Stimulated activated CD4-positive, alpha-beta T cell treated with anti-CD3 and anti-CD28 coated beads, TNF-alpha, amount 100 ng/mL, for 1 hour (primary cell): ENCODE measurements at places on chromosomes 5 and 9.
A peak's percentile ranks its signal among the peaks of the same experiment; 100 is the strongest.

DNA sequence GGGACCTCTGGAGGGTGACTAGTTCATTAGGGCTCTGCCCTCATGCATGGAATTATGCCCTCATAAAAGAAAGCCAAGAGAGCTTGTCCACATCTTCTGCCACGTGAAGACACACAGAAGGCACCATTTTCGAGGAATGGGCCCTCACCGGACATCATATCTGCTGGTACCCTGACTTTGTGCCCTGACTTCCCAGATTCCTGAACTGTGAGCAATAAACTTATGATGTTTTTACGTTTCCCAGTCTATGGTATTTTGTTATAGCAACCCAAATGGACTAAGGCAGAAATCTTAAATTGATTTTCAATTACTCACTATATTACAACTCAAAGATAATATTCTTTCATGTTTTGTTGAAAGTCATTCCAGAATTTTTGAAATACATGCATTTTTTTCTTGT is 163.8 kb upstream of the PAPPA start:
- no peak for DNase-seq

DNA sequence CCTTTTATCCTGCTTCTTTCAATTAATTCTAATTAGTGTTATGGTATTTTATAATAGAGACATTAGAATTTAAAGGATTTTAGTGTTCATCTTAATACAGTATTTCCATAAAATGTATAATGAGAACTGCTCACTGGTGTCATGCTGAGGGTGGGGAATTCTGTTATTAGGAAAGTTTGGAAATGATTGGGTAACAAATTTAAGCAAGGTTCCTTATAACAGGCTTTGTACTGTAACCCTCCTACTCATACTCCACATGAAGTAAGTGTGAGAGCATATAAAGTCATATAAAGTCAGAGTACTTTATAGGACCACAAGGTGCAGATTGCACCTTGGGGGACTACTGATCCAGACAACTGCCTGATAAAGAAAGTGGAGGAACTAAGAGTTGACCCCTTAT is 42.2 kb downstream of the SV2C start:
- DNase-seq = no peak

DNA sequence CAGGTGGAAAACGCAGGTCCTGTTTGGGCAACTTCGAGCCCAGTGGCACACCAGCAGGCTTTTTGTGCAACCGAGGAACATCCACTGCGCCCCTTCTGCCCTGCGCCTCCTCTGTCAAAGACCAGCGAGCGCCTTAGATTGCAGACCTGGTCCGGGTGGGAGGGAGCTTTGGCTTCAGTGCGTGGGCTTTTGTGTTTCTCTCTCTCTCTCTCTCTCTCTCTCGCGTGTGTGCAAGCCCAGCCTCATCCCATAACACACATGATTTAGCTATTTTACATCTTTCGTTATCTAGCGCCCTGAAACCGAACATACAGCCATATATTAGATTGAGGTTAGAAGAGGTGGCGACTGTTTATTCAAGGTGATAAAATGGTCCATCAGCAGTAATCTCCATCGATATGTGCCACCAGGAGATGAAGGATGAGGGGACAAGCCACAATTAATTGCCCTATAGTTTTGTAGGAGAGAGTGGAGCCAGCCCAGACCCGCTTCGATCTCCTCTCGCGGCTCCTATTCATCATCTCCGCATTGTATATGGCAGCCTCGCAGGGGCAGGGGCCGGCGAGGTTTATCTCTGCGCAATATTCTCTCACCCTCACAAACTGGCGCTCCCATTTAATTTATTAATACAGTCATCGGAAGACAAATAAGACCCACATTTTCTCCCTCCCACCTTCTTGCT is 5.3 kb downstream of the PRDM6 start:
- DNase-seq = no peak

DNA sequence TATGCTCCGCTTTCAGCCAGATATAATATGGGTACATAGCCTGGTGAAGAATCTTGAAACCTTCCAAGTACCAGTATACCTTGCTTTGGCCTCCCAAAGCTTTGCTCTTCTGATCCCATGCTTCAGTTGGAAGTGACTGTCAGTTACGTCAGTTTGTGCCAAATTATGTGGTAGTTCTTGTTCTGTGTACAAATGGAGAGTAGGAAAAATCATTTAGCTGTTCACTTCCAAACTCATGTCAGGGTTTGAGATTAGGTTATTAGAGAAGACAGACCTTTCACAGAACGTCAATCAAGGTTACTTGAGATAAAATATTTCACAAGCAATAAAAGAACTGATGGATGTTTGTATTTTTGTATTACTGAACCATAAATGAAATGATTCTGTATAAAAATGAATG is 117.2 kb downstream of the NDUFS4 start:
- no peak for DNase-seq

DNA sequence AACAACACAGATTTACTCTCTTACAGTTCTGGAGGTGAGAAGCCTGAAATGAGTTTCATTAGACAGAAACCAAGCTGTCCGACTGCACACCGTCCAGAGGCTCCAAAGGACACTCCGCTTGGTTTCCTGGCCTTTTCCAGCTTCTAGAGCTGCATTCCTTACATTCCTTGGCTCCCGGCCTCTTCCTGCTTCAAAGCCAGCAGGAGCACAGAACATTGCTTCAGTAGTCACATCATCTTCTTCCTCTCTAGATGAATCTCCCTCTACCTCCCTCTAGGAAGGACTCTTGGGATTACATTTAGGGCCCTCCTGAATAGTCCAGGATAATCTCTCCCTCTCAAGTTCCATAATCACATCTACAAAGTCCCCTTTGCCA is 213.3 kb downstream of the CDK5RAP2 start:
- DNase-seq = no peak

GRCh38 chr5:136199408-136199807 is 6.4 kb upstream of the SMIM32 start:
- no peak for DNase-seq

- no peak for DNase-seq
Observed at GRCh38 chr9:13002740-13003139, 227.9 kb downstream of the LURAP1L start.

- DNase-seq = no peak
Observed at GRCh38 chr5:109053995-109054417, 306.3 kb downstream of the FER start.

GRCh38 chr5:165086465-165086864 is 1581.0 kb downstream of the MAT2B start:
- no peak for DNase-seq

GRCh38 chr9:6428940-6429889 is 16.2 kb downstream of the UHRF2 start:
- no peak for DNase-seq

GRCh38 chr5:112125903-112126302 is 293.2 kb downstream of the EPB41L4A start:
- no peak for DNase-seq

DNA sequence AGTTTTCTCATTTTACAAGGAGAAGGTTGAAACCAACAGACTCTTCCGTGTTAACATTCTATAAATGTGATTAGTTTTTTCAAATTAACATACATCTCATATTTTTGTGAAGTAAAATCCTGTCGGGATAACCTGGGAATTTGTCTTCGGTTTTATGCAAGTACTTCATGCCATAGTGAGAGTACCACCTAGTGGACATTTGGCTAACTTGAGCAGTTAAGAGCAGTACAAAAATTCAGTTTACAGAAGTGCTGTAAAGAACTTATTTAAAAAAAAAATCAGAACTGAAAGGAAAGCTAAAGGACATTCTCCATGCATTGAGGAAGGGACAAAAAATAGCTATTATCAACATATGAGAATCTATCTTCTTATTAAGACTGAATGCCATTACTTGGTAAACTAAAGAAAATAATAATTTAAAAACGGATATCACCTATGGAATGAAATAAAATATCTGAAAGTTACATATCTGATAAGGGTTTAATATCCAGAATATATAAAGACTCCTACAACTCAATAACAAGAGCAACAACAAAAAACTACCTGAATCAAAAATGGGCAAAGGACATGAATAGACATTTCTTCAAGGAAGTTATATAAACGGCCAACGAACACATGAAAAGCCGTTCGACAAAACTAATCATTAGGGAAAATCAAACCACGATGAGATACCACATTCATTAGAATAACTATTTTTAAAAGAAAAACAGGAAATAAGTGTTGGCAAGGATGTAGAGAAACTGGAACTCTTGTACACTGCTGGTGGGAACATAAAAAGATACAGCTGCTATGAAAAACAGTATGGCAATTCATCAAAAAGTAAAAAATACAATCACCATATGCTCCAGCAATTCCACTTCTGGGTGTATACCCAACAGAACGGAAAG is 117.0 kb upstream of the GNA14 start:
- no peak for DNase-seq

DNA sequence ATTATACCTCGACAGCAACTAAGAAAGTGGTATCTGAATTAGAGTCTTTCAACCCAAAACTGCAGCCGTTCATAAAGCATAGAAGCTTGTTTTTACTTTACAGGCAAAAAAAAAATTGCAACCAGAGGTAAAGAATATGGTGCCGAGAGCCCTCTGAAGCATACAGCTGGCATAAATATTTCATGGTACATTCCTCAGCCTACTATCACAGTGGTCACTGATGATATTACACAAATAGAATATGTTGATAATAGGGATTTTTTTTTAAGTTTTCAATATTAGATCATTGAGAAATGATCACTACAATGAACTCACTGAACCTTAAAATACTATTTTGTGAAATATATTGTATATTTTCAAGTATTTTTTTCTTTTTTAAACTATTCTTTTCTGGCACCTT is 6.2 kb upstream of the SMC2 start:
- no peak for DNase-seq

GRCh38 chr9:99121604-99122003 is 16.7 kb downstream of the TGFBR1 start:
- no peak for DNase-seq

DNA sequence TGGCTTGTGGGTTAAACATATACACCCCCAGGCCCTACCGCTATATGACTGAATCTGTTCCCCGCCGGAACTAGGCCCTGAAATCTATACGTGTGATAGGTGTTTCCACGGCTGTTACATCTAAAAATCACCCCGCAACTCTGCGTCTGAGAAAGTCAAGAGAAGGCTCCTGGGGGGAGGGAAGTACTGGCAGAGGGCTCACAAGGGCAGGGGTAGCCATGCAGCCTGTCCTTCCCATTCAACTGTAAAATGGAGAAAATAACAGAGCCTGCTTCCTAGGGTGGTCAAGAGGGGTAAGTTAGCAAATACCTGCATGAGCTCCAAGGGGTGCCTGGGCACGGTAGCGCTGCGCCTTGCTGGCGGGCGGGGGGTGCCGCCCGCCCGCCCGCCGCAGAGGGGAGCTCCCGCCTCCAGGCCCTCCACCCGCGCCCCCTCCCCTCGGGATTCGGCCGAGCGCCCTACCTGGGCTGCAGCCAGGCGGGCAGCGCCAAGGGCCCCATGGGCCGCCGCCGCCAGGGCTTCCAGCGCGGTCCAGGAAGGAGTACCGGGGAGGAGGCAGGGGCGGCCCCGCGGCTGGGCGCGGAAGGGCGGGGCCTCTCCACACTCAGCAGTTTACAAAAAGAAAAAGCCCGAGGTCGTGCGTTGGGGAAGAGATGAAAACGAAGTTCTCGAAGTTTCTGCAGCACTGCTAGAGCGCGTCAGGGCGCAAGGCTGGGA is at the start of gene HACD4:
TSS of gene HACD4 (minus strand) at position 550 of the 717 bp plus-strand sequence. CDS start at position 500, 50 bp downstream.
- peak; percentile 44 for DNase-seq

- DNase-seq = no peak
Observed at GRCh38 chr9:115232181-115232774, 114.3 kb upstream of the TNC start.

DNA sequence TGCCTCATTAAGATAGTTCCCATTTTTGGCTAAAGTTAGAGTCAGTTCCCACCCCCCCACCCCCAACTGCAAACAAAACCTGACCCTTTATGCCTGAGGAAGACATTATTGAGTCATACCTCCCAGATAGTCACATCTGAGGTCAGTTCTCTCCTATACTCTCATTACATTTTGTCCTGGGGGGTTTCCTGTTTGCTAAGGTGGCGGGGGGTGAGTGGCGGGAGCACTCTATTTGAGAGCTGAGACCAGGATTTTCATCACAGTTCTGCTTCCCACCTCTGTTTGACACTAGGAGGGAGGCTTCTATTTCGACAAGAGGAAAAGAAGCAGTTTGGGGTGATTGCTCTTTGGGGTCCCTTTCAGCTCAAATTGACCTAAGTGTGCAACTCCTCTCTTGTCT is 59.4 kb upstream of the ICE1 start:
- no peak for DNase-seq

- no peak for DNase-seq
Observed at GRCh38 chr5:96440185-96440538, 7.1 kb upstream of the PCSK1 start.

DNA sequence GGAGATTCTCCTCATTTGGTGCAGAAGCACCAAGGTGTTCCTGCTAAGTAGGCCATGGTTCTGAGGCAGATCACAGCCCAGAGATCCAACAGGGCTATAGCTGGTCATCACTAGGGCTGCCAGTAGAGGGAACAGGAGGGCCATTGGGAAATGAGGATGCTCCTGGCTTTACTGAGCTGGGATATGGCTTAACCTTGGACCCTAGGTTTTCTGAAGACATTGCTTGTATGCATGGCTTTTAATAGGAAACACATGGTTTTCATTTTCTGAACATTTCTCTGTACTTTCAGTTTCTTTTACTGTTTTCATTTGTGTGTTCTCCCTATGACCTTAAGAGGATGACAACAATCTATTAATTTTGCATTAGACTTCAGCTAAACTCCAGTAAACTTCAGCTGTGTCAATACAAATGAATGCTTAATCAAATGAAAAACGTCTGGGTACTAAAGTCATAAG is at the start of gene IFNW1:
TSS of gene IFNW1 (minus strand) at position 406 of the 456 bp plus-strand sequence. CDS start at position 144, 262 bp downstream.
- no peak for DNase-seq

- DNase-seq = no peak
Observed at GRCh38 chr5:9720361-9720760, 90.2 kb upstream of the TAS2R1 start.

- DNase-seq = no peak
Observed at GRCh38 chr5:94830520-94830919, 212.1 kb downstream of the SLF1 start.

- no peak for DNase-seq
Observed at GRCh38 chr9:16482764-16483163, 387.7 kb downstream of the BNC2 start.
